T-cell (primary cell): ENCODE measurements at places on chromosomes 13 and 19. TPM values are rescaled to one million over a fixed set of nuclear protein-coding genes. Genes with fewer than 3 reads are reported as not detected.

DNA sequence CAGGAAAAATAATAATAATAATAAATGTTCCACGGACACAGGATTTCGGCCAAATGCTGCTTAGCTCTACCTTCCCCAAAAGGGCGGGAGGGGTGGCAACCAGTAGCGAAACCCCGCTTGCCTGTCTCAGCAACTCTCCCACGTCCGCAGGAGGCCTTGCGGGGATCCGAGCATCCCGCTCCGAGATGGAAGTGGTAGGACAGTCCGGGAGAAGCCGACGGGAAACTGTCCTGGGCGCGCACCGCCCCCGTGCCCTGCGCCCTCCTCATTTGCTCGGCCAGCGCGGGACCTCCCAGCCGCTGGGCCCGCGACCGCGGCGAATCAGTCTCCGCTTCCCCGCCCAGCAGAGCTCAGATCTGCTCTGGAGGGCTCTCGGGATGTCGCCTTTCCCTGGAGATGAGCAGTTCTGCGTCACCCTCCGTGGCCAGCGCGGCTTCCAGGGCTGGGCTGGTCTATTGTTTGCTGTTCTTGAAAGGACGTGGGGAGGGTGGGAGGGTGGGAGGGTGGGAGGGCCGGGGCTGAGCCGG lies 48.9 kb upstream of the PABPC3 start:
- no peak for DNase-seq

DNA sequence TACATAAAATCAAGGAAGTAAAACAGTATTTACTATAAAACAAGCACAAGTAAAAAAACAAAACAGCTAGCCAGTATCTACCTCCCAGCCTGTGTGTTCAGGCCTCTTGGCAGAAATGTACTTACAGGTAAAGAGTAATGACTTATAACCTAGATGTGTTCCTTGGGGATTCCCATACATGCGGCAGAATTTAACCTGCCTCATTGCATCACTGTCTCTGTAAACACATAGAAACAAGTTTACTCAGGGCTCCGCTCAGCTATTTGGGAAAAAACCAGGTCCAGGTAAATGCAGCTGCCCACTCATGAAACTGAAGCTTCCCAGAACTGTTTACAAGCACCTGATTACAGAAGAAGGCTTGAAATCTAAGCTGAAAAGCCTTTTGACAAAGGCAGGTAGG lies 50.7 kb upstream of the SERP2 start:
- DNase-seq: no peak

SULT2A1 gene
- not detected for total RNA-seq

RASGRP4 gene
- 0.54 TPM for total RNA-seq

WDR62 gene
- 3.3 TPM for total RNA-seq

LRRC4B gene
- total RNA-seq: not detected

- DNase-seq: peak; percentile 100
These were observed at the start of gene TRIM28 for GRCh38 chr19:58543826-58544590. Gene TRIM28 (plus strand): TSS chr19:58544064. CDS start chr19:58544758, 694 bp downstream.

DNA sequence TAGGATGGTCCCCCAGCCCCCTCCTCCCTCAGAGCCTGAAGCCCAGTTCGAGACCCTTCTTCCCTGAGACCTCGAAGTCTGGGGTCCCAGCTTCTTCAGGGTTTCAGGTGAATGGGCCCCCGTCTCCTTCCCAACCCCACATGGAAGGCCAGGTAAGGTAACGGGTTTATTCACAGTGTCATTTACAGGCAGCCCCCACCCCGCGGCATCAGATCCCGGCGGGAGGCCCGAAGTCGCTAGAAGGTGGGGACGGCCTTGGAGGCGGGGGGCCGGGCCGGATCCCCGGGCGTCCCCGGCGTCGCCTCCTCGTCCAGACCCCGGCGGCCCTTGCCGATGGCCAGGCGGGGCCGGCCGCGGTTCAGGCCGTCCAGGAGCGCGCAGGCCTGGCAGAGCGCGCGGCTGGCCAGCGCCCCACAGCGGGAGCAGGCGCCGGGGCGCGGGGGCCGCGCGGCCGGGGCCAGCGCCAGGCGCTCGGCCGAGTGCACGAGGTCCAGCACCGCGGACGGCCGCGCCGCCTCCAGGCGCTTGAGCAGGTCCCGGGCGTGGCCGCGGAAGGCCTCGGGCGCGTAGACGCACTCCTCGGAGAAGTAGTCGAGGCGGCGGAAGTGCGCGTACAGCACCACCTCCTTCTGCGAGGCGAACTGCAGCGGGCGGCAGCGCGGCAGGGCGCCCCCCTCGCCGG lies 9.7 kb downstream of the CTU1 start:
- peak; percentile 49 for DNase-seq

GRCh38 chr13:98309569-98310335 lies 132.7 kb upstream of the RNF113B start:
- DNase-seq: no peak

GIPR gene
- 6.9 TPM for total RNA-seq

GRCh38 chr13:94800423-94800822 lies 88.1 kb upstream of the SOX21 start:
- DNase-seq: no peak

GRCh38 chr13:30572859-30573275 lies 44.9 kb upstream of the USPL1 start:
- no peak for DNase-seq

DNA sequence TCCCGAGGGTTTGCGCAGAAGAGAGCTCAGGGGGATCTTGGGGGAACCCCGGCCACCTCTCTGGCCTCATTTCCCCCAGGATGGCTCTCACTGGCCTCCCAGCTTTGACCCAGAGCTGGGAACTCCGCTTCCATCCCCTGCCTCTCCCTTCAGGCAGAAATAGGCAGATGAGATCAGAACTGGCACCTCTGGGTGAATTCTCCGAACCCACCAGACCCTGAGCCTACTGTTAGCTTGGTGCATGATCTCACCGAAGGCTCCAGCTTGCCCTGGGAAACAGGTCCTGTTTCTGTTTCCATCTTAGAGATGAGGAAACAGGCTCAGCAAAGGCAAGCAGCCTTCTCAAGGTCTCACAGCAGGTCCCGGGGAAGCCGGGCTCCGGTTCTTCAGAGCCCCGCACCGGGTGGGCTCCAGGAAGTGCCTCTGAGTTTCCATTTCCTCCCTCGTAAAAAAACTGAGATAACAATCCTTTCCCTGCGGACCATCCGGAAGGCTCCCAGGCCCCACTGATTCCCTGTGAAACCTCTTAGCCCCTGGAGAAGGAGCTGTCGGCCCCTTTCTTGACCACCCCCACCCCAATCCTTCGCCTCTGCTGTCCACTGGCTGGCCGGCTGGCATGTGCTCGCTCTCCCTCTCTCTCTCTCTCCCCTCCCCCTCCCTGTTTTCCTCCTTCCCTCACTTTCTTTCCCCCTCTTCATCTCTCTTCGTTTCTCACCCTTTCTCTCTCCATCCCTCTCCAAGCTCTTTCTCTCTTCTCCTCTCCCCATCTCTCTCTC lies 2.1 kb downstream of the NECTIN2 start:
- DNase-seq: no peak

FGF9 gene
- total RNA-seq: 3.1 TPM

HS6ST3 gene
- total RNA-seq: not detected

GRCh38 chr19:55383279-55384130 lies 587 bp downstream of the TMEM238 start:
- no peak for DNase-seq

APOC4 gene
- total RNA-seq: not detected

DNA sequence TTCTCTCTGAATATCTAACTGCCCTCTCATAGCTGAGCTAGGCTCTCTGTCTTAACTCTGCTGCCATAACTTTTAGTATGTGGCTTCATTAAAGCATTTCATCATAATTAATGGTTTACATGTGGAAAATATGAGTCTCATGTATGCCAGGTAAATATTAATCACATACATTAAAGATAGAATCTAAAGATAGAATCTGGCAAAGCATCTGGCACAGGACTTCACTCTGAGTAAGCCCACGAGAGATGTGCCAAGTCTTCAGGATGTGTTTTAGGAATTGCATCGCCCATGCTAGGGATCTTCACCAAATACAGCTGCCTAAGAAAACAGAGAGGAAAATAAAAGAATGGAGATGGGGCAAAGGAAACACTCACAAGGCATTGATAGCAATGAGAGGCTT lies 285.8 kb downstream of the DIAPH3 start:
- DNase-seq: no peak

GRCh38 chr19:49543032-49543431 lies 15.2 kb downstream of the RCN3 start:
- DNase-seq: no peak

- no peak for DNase-seq
These were observed 585 bp downstream of the MAP1S start for GRCh38 chr19:17719730-17720400.

- peak; percentile 74 for DNase-seq
These were observed 9.7 kb upstream of the SPACA4 start for GRCh38 chr19:48596679-48597465.

DNA sequence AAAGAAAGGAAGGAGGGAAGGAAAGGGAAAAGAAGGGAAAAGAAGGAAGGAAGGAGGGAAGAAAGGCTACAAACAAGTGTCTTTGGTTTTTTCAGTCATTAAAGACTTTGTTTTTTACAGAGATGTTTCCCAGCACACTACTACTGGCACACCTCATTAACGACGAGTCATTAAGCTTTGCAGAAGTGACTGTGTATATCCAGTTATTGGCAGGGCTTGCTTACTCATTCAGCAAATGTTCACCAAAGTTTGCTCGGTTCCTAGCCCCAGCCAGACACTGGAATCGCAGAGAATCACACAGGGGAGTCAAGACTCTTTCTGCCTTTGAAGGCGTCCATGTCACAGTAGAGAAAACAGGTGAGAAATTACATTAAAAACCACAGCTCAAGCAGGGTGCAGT lies 4.3 kb downstream of the NLRP12 start:
- no peak for DNase-seq

- DNase-seq: no peak
These were observed 17.5 kb upstream of the NWD1 start for GRCh38 chr19:16702123-16702522.

MUC16 gene
- total RNA-seq: not detected

ITPKC gene
- 8.2 TPM for total RNA-seq

DNA sequence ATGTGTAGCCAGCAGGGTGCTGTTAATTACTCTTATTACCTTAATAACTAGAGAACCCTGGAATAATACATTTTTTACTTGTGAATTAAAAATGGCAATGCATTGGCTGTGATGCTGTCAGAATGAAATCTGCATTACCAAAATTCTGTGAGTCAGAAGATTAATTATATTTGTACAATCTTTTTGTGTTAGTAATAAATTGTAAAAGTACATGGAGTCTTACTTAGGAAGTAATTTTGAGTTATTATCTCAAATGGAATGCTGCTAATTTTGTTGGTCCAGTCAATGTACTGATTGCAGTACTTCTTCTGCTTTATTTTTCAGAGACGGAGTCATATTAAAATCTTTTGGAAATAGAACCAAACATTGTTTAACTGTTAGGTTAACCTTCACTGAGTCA lies 152.0 kb upstream of the SLC10A2 start:
- no peak for DNase-seq

- DNase-seq: no peak
These were observed 3.9 kb upstream of the B9D2 start for GRCh38 chr19:41367848-41368301.

TMEM255B gene
- 0.76 TPM for total RNA-seq

DNA sequence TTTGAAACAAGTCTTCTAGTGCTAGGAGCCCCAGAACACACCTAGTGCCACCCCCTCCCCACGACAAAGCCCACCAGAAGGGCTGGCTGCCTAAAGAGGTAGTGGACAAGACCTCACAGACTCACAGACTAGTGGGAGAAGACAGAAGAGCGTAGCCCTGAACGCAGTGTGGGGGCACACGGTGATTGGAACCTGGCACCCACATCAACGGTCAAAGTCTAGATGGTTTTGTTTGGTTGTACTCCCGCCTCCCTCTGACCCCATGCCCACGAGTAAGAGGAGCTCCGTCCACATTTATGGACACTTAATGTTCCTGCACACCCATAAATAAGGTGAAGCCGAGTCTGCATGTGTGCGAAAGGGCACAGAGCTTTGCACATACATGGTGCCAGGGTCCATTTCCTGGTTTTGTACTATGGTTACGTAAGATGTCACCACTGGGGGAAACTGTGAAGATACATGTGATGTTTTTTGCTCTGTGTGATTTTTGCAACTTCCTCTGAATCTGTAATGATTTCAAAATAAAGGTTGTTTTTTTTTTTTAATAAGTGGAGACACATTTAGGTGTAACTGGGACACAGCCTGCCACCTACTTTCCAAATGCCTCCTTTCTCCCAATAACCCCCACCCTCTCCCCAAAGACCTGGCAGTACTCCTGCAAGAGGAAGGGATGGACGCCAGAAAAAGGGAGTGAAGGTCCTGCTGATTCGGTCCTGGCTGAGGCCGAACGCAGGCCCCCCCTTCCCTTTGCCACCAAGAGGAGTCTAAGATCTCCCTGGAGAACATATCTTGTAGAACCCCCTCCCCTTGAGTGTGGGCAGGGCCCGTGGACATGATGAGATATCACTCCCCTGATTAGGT lies 72.8 kb downstream of the GNG7 start:
- no peak for DNase-seq

TJP3 gene
- 19.4 TPM for total RNA-seq

STAP2 gene
- 3.3 TPM for total RNA-seq

DNA sequence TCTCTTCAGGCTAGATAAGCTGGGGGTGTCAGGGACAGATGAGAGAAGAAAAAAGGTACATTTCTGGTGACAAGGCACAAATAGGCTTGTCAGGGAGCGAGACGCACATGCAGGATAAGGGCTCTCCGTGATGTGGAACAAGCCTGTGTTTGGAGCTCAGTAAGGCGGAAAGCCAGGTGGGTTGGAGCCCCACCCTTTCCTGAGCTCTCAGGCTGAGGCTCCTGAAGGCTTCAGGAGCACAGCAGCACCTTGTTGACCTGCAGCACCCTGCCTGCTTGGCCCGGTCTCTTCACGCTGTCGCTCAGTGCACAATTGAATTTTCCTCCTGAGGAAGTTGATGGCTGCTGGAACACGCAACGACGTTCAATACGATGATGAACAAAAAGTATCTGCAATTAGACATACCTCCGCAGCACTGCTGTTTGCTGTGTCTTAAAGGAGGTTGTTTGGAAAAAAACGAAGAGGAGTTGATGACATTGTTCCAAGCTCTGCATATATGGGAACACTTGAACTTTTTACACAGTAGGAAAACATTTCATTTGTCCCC lies 29.3 kb downstream of the SERP2 start:
- no peak for DNase-seq

ITGBL1 gene
- total RNA-seq: not detected

- no peak for DNase-seq
These were observed 999.4 kb downstream of the UQCRFS1 start for GRCh38 chr19:28213470-28214082.

- no peak for DNase-seq
These were observed 12.2 kb downstream of the TJP3 start for GRCh38 chr19:3720349-3720917.

GRCh38 chr13:40813667-40814454 lies 24.4 kb downstream of the SLC25A15 start:
- no peak for DNase-seq

PSG2 gene
- total RNA-seq: not detected
